ENCODE measurements at places on chromosomes 2 and 18.
A peak's percentile ranks its signal among the peaks of the same experiment; 100 is the strongest.

- DNase-seq, result no peak
These were observed 172.4 kb downstream of the ZNF516 start for GRCh38 chr18:76322686-76323085.

DNA sequence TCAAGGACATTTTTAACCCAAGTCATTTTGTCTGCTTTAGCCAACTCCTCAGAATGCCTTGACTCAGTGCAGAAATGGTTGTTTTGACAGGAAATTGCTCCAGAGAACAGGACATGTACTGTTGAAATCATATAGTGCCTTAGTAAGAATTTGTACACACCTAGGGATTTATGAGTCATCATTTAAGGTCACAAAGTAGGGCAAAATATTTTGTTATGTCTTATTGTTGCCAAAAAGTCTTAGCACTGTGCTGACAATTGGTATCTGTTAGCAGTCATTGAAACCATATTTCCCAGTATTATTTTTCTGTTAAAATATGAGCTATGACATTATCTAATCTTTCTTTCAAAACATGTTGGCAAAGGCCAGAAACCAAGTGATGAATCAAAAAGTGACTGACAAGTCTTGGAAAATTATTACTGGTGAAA, 104.5 kb downstream of the OSBPL6 start:
- DNase-seq, result no peak

GRCh38 chr2:58698620-58699019, 457.5 kb upstream of the FANCL start:
- DNase-seq, result no peak

GRCh38 chr2:164644036-164644700, 22.9 kb upstream of the GRB14 start:
- DNase-seq, result no peak

GRCh38 chr2:169462896-169463695, 16.2 kb upstream of the BBS5 start:
- no peak for DNase-seq

DNA sequence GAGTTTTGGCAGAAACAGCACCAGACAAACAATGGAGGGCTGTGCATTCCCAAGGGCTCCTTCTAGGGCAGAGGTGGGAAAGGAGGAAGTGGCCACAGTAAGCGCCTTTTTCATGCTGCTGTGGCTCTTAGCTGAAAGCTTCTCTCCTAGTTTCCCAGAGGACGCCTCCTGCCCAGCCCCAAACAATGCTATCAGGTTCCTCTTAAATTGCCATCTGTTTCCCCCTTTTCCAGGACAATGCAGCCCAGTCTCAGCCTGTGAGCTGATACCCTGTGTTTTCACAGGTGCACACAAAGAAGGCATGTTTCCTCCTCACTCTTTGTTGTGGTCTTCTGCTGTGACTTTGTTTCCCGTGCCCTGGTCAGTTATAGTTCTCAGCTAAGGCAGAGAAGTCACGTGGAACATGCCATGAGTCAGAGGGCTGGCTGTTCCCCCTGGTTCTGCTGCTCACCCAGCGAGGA, 5.4 kb upstream of the FAM124B start:
- DNase-seq, result no peak

DNA sequence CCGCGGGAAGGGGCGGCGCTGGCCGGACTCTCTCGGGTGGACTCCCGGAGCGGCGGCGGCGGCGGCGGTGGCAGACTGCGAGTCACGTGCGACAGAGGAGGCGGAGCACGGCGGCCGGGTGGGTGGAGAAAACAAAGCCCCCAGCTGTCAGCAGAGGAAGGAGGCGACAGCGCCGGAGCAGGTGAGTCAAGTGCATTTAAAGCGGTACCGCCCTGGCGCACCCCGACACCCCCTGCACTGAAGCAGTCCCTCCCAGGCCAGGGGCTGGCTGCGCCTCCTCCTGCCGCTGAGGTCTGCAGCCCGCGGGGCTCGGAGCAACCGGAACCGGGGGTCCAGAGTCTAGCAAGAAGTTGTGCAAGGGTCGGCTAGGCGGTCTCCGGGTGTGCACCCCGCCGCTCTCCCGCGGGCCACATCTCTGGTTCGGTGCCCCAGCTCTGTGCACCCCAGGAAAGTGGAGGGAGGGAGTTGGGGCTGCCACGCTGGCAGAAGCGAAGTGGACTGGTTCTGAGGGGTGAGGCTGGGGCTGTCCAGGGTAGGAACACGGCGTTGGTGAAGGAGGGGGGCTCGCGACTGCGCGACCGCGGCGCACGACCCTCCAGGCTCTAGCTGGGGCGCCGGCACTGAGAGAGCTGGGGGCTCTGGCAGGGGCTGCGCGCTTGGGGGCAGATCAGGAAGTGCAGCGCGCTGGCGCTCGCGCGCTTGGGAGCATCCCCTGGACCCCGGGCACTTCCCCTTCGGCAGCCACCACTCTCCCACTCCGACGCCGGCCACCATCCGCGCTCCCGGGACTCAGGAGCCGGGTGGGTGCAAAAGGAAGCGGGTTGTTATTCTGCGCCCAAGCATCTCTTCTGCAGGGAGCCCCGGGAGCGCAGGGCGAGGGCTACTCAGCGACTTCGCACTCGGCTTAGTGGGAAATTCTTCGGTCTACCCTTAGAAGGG, 64.0 kb upstream of the MAPRE2 start:
- peak; percentile 69 for DNase-seq

DNA sequence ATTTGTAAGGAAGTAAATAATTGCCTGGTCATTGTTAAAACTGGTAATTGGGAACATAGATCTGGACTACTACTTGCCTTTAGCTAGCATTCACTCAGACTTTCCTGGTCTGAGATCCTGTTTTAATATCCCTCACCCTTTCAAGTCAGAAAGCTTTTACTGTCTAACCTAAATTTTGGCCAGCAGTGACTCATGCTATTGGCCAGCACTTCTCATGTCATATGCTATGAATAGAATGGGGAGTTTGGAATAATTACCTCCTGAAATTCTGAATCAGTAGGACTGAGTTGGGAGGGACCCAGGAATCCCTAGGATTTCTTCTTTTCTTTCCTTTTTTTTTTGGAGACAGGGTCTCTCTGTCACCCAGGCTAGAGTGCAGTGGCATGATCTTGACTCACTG, 19.3 kb downstream of the STK36 start:
- no peak for DNase-seq

DNA sequence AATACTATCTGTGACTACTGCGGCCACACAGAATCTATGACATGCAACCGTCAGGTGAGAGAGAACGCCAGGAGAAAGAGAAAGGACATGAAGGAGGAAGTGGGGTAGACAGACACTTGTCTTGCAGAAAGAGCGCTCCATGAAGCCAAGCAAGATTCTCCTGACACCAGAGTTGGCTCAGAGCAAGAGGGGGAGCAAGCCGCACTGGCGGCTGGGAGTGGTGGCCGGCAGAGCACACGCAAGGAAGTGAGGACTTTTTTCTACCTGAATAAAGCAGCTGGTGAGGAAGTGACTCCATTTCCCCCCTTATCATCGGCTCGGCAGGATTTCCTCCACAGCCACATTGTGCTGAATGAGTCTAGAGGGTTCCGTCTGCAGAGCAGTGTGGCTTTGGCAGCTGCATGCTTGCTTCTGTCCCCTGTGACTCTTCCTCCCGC, 181.6 kb downstream of the BCL2 start:
- no peak for DNase-seq
